EH (cell line): ENCODE measurements at places on chromosomes 12 and 14.

GRCh38 chr12:53994264-53995001 lies 5.5 kb upstream of the HOXC9 start:
- no peak for DNase-seq

- DNase-seq, result no peak
Observed at GRCh38 chr12:63445224-63445880, 222.9 kb downstream of the DPY19L2 start.

GRCh38 chr12:96075560-96075959 lies 40.2 kb upstream of the LTA4H start:
- no peak for DNase-seq

- no peak for DNase-seq
Observed at GRCh38 chr12:19179986-19180385, 50.5 kb downstream of the PLEKHA5 start.

DNA sequence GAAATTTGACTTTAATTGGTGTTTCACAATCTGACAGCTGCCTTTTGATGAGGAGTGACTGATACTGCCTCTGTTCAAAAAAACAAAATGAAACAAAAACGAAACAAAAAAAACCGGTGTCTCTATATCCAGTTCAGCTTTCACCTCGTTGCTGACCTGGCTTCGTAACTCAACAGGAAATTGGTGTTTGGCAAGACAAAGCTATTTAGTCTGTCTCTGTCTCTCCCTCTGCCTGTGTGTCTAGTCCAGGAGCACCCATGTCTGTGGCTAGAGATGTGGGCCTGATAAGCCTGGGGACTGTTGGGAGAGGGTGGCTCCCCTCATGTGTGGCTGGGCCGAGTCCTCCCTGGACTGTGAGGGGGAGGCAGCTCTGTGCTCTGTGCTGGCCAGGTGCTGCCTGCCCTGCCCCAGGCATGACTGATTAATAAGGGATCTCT lies 11.3 kb downstream of the CACNA1C start:
- peak; percentile 70 for DNase-seq

- no peak for DNase-seq
Observed at GRCh38 chr12:124332058-124332672, 37.3 kb downstream of the RFLNA start.

GRCh38 chr12:76029982-76030340 lies 1.6 kb downstream of the PHLDA1 start:
- DNase-seq, result peak; percentile 57

DNA sequence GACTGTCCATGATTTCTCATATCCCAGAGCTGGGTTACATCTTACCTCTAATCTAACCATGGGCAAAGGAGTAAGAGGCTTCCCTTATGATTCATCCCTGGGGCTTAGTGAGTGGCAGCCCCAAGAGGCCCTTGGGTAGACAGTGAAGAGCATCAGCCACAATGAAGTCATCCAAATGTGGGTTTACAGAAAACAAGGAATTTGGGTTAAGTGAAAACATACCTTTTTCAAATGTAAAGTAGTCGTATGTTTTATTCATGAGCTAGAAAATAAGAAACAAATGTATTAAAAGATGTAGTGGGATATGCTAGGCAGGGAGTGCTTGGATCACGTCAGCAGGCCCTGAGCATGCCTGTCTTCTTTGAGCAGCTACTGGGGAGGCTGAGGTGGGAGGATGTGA lies 54.0 kb upstream of the ELK3 start:
- peak; percentile 59 for DNase-seq

DNA sequence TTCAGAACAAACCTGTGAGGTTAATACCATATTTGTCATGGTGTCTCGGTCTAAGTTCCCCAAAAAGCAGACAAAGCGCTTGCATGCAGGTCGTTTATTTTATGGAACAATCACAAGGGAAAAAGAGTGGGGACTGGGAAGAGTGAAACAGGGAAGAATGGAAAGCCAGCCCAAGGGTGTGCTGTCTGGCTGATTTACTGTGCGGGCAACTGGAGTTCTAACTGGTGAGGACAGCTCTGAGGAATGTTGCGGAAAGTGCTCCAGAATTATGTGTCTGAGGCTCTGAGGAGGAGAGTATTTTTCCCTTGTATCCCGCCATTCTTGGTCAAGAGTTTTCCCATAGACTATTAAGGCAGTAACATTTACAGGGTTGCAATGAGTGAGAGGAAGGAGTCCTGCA lies 465.4 kb downstream of the RMST start:
- DNase-seq, result no peak

- peak; percentile 62 for DNase-seq
Observed at GRCh38 chr14:38199739-38200138, 8.0 kb upstream of the SSTR1 start.

GRCh38 chr12:125954362-125954761 lies 889.1 kb downstream of the AACS start:
- no peak for DNase-seq

DNA sequence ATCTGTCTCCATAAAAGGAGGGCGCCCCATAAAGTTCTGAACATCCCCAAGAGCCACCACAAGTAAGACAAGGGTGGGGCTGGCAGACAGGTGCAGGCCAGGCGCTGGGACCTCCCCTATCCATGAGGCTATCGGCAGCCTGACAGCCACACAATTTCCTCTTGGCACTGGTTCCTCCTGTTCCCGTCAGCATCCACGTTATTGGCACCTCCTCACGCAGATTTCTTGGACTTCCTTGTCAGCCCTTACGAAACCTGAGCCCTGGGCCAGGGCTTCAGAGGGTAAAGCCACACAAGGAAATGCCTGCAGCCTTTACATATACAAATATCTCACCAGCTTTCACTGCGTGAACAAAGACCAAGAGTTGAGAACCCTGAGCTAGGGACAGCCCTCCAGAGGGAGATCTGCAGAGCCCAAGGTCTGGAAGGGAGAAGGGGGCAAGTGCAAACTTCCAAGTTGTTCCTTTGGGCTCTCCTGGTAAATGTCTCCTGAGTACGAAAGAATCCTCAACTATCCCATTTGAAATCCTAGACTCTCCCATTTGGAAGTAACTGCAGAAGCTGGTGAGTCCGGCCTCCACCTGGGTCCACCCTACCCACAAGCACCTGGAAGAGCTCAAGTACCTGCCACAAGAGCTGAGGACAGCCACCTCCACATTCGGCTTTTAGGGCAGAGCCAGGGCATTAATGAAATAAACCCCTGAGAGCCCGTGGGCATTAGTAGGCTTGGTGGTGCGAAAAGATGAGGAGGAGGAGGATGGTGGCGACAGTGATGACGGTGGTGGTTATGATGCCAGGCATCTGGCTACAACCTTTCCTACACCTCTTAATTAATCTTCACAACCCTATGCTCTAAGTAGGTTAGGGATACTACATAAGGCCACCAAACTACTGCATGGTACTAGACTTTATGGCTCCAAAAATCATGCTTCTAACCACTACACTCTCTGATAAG lies 5.5 kb upstream of the TC2N start:
- DNase-seq, result peak; percentile 52

DNA sequence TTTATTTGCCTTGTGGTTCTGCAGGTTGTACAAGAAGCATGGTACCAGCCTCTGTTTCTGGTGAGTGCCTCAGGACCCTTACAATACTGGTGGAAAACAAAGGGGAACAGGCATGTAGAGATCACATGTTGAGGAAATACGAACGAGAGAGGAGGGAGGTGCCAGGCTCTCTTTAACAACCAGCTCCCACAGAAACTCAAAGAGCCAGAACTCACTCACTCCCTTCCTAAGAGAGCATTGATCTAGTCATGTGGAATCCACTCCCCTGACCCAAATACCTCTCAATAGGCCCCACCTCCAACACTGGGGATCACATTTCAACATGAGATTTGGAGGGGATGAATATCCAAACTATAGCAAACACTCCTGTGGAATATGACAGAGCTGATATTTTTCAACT lies 938.0 kb downstream of the GALC start:
- no peak for DNase-seq

DNA sequence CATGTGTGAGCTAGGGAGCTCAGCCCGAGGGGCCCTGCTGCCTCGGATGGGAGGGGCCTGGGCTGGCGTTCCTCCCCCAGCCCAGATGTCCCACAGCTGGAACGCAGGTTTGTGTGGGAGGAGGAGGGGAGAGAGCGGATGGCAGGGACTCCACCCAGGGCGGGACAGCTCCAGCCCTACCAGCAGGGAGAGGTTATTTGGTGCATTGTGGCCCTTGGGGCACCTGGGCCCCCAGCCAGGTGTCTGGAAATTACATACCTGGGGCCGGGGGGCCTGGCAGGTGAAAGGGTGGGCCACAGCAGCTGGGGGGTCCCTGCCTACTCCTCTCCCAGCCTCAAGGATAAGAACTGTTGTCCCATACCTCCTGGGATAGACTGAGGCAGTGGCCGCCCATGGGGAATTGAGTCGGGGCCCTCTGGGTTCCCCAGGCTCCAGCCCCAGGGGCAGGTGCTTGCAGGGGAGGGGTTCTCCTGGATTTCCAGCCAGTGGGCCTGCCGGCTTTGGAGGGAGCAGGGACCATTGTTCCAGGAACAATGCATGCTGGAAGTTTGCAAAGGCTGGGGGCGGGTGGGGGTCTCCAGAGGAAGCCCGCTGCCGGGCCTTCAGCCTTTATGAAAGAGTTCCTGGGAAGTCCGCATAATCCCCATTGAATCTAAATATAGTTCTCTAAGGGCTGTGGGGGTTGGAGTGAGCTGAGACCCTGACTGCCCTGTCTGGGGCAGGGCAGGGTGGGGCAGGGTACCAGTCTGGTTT lies 1.2 kb downstream of the KIF26A start:
- no peak for DNase-seq

DNA sequence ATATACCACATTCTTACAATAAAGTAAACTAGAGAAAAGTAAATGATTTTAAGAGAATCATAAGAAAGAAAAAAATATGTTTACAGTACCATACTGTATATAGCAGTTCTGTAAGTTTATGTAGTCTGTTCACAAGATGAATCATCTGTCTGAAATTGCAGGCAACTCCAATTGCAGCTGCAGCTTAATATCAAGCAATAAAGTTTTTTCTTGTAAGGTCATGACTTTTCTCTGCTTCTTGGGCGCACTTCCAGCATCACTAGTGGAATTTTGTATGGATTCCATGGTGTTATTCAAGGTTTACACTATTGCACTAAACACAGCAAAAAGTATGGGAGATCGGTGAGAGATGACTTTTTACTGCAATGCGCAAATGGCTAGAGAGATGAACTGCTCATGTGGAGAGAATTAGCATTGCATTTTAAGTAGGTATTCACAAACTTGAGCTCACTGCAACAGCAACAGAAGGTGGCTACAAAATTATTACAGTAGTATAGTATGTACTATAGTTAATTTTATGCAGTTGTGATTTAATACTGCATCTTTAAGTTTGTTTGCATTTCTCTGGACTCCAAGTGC lies 445.4 kb upstream of the OR4E1 start:
- DNase-seq, result peak; percentile 16

GRCh38 chr12:118292836-118293235 lies 79.9 kb downstream of the TAOK3 start:
- DNase-seq, result no peak

GRCh38 chr12:94133964-94134795 lies 14.2 kb upstream of the PLXNC1 start:
- peak; percentile 68 for DNase-seq

DNA sequence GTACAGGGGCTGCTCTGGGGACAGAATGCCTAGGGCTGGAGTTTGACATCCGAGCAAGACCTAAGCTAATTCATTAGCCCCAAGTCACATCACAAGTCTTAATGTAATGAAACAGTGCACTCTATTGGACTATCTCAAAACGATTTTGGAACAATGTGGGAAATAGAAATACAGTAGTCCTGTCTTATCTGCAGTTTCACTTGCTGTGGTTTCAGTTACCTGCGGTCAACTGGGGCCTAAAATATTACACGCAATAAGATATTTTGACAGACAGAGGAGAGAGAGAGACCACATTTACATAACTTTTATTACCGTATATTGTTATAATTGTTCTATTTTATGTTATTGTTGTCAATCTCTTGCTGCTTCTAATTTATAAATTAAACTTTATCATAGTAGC lies 21.1 kb downstream of the MOAP1 start:
- no peak for DNase-seq

GRCh38 chr12:66736931-66737330 lies 58.1 kb upstream of the GRIP1 start:
- no peak for DNase-seq

DNA sequence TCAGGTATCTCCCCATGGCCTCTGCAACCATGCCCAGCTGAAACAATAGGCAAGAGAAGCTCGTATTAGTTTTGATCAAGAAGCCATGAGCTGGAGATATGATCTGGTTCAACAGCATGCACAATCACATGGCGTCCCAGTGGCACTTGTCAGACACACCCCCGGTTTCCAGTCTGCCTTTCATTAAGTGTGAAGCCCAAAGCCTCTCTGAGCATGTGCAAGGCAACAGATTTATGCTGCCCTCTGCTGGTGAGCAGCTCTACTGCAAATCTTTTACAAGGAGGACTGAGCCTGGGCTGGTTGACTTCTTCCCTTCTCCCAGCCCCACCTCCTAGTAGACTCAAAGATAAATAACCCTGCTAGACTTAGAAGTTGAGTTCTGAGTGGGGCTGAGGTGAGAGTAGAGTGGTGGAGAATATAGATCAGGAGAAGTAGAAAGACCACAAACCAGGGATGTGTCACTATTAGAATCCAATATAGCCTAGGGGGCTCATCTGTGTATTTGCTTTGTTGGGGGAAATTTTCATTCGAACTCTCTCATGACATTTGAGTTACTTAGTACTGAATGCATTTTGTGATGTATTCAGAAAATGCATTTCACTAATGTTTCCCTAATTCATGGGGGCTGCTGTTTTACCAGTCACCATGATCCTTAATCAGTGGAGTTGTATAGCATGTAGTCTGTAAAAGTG lies 53.7 kb upstream of the MBIP start:
- peak; percentile 78 for DNase-seq

- no peak for DNase-seq
Observed at GRCh38 chr12:49458816-49459215, 80.0 kb upstream of the KCNH3 start.

DNA sequence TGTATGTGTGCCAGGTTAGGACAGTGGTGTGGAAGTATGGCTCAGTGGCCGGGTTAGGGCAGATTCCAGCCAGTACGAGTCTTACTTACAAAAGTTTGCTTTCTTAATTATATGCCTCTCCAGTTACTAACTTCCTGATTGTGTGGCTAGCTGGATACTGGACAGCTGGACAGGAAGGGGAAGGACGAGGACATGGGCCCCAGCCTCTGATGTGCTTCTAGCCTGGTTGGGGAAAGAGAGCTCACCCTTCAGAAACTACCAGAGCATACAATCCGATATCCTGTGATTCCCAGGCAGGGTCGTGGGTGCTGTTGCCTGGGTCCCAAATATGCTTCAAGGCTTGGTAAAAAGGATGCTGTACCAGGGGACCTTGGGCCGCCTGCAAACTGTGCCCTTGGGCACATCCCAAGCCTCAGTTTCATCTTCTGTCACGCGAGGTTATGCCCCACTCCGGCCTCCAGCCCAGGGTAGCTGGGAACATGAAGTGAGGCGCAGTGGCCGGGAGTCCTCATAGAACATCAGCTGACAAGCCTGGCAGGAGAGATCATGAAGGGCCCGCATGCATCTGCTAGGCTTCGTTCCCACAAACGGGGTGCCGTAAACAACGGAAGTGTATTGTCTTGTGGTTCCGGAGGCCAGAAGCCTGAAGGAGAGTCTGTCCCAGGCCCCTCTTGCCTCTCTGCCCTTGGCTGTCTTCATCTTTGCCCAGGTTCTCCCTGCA lies 23.2 kb upstream of the RIN3 start:
- DNase-seq, result peak; percentile 34
